Pulmonary artery endothelial cell (primary cell): ENCODE measurements at places on chromosomes 6 and 20.

DNA sequence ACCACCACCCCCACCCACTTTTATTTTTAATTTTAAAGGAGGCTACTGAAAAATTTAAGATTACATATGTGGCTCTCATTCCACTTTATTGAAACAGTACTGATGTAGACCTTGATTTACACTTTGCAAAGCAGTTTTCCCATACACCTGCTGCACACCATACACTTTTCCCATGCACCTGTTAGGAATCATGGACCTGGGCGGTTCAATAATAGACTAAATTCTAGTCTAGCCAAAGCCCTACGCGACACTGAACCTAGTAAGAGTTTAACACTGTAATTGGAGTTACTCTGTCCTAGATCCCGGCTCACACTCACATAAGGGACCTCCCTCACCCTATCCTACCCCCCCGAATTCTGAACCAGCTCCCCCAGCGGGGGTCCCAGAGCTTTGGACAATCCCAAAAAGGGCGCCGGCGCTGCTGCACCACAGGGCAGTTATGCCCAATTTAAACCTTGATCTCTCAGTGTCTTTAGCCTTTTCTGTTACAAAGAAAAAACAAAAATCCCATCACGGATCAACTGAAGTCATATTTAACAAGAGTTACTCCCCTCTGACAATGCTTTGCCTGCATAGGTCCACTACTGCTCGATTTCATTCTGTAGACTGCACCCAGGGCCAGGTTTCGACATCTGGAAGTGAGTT lies 2.4 kb upstream of the GCLC start:
- no peak for DNase-seq

DNA sequence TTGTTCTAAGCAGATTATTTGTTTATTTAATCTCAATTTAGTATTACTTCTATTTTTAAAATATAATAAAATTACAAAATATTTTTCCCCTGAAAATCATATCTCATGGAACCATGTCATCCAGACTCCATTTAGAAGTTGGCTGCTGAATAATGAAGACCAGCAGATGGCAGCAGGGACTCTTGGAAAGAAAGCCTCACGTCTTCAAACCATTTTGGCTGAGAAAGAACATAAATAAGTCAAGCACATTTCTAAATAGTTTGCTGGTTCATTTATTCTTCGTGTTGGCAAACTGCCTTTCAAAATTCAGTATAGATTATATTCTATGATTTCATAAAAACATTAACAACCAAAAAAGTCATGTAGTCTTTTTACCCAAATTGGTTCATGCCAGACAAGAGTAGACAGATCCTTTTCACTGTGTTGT lies 71.7 kb downstream of the RCAN2 start:
- peak; percentile 36 for DNase-seq

DNA sequence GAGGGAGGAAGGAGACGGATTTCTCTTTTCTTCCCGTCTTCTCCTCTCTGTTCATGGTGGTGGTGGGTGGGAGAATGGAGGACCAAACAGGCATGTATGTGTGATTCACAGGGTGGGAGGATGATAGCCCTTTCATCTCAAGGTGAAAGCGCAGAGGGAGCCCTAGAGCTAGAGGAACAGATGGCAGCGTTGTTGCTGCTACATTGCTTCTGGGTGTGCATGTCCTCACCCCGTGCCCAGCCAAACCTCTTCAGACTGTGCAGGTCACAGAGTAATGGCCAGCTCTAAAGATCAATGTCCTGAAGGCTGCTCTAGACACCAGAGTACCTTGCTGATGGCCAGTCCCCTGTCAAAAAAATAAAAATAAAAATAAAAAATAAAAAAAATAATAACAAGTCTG lies 301.8 kb downstream of the TBC1D7 start:
- DNase-seq = no peak

DNA sequence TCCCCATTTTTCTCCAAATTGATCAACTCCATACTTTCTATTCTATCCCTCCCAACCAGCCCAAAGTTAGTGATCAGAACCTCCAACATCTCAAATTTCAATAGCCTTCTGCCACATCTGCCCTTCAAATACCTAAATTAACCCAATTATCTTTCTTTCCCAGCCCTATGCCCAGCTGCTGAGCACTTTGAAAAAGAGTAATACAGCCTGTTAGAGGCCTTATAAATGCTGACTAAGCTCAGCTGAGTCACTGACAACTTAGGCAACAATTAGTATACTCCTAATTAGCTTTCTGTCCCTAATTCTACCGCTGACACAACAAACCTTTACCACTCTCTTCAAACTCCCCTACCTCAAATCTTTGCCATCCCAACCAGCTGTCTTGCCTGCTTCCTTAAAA lies 23.5 kb downstream of the RUNX2 start:
- no peak for DNase-seq
